ENCODE measurements at places on chromosomes 1 and 21. TPM values are rescaled to one million over a fixed set of nuclear protein-coding genes. Genes with fewer than 3 reads are reported as not detected.

- DNase-seq, result no peak
Measured at GRCh38 chr1:51285055-51285454, 45.3 kb downstream of the TTC39A start.

DNA sequence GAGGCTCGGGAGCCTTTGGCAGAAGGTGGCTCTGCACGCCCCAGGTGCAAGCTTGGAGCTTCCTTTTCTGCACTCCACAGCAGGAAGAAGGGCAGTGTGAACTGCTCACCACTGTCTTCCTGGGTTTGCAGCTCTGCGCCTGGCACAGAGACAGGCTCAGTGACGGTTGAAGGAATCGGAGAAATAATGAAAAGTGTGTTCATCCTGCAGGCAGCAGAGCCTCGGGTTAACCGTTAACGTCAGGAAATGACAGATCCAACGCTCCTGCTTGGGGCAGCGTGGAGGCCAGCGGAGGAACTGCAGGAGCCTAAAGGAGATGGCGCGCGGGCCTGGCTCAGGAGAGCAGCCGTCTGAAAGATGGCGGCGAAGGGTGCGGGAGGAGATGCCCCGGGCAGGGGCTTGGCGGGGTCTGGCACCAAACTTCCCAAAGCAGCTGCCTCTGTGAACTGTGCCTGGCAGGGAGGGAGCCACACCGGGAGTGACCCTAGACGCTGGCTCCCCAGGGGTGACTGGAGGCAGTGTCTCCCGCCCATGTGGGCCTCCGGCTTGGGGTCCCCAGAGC is 10.9 kb upstream of the SAMD11 start:
- DNase-seq, result no peak

DNA sequence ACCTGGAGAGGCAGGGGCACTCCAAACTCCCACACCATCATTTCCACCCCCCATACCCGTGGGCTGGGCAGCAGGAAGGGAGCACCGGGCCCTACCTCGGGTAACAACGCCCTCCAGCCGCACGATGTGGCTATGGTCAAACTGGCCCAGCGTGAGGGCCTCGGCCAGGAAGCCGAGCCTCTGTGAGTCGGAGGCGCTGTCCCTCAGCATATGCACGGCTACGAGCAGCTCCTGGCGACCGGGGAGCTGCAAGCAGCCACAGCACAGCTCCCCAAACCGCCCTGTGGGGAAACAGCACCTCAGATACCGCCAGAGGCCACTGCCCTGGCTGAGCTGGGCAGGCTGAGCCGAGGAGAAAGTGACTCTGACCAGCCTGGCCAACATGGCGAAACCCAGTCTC is 29.2 kb downstream of the CDCA8 start:
- no peak for DNase-seq

DNA sequence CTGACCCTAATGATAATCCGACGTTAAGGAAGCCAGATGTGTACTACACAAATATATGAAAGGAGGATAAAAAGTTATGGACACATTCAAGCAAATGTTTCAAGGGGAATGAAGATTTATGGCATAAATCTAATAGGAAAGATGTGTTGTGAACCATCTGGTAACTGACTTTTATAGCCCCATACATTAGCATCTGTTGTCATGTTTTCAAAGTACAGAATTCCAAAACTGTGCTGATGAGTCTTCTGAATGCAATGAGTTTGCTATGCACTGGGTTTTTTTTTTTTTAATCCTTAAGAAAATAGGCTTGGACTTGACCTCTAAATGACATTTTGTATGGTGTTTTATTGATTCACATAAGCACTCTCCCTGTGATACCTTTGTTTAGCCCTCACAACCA is 158.5 kb upstream of the ESRRG start:
- no peak for DNase-seq

DNA sequence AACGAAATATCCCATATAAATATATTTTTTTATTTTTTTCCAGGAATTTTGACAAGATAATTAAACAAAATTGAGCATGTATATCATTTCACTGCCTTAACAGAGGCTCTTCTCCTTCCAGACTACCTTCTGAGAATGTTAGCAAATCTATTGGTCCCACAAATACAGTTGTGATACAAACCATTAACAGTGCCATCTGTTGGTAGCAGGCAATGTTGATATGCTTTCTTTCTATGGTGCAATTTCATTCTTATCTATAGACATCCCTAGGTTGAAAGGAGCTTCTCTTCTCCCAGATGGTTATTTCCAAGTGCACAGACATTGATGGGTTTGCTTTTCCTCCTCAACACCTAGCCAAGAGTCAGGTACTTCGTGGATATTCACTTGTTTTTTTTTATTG is 303.6 kb downstream of the USH2A start:
- DNase-seq, result no peak

DNA sequence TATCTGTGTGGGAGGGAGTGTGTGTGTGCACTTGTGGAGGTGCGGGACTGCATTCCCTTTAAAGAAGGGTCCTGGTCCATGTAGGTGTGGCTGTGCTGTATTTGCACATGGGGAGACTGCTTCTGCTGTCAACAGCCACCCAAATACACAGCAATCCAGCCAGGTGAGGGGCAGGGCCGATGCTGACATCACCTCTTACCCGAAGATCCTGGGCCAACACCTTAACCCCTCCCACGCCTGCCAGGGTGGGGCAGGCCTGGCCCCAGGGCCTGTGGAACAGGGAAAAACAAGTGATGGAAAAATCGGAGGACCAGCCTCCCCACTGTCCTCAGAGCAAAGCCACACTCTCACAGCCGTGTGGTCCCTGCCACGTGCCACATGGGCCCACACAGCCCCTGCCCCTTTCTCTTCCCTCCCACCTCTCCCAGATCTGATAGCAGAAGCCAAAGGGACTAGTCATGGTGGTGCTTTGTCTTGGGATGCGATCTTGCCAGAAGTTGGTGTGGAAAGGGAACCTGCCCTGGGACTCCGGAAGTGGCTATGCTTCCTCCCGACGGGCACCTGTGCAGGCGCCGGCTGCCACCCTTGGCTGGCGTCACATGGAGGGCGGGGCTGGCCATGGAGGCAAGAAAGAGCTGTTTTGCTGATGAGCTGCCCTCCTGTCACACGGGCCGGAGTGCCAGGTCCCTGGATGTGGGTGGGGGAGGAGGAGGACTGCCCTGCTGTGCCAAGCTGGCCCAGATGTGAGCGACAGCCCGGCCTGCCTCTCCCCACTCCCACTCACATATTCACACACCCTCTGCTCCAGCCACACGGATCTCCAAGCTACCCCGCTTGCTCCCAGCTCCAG is 7.8 kb upstream of the CASZ1 start:
- no peak for DNase-seq

DNA sequence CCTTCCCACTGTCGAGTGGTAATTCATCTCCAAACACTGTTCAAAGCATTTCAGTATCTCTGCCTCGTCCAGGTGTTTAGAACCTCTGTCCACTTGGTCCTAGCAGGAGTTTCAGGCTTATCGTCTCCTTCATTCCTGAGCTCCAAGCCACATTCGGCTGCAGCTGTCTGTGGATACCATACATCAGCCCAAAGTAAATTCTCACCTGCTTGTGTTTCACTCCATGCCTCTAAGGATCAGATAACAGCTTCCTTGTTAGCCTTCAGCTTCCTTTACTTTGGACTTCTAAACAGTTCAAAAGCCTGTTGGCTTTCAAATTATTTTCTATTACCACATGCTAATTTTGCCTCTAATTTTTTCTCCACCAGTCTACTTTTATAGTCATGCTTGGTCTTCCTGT is 219.0 kb upstream of the L1TD1 start:
- DNase-seq, result no peak

DNA sequence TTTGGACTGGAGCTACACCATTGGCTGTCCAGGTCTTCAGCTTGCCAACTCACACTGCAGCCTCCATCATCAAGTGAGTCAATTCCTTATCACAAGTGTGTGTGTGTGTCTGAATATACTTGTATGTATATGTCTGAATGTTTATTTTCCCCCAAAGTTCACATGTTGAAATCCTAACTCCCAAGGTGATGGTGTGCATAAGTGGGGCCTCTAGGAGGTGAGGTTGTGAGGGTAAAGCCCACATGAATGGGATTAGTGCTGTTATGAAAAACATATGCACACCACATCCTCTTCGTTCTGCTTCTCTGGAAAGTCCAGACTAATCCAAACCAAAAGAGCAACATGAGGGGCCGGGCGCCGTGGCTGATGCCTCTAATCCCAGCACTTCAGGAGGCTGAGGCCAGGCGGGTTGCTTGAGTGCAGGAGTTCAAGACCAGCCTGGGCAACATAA is 48.7 kb upstream of the LBR start:
- no peak for DNase-seq

DNA sequence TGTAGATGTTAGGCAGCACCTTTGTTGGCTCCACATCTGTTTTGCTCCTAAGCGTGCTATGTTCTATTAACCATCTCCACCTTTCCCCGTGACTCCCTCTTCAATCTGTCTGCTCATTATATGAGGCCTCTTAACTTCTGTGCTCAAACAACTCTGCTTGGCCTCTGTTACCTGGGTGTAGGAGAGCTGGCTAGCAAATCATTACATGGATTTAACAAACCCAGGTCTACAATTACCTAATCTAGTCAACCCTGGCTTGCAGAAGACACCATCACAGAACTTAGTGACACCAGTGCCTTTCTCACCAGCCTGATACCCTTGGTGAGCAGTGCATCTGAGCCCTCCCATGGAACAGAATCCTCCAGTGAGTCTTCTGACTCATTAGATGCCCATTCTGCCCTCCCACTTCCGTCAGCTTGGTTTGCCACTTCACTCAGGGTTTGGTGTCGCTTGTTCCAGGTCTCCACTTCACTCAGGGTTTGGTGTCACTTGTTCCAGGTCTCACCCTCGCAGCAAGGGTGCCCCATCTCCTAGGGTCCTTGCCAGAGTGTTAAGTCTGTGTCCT is 92.0 kb upstream of the KIF26B start:
- DNase-seq, result no peak

GRCh38 chr1:47317841-47318240 is 3.9 kb upstream of the STIL start:
- DNase-seq, result no peak

DNA sequence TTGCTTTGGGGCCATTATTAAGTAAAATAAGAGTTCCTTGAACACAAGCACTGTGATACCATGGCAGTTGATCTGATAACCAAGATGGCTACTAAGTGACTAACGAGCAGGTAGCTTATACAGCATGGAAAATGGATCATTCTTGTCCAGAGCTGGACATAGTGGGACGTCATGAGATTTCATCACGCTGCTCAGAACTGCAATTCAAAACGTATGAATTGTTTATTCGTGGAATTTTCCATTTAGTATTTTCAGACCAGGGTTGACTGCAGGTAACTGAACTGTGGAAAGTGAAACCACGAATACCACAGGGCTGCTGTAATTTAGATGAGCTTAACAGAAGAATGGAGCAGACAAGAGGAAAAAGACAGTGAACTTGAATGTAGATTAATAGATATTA is 38.9 kb downstream of the CCDC18 start:
- DNase-seq, result no peak

GRCh38 chr1:43559714-43560113 is 29.0 kb downstream of the PTPRF start:
- no peak for DNase-seq

DNA sequence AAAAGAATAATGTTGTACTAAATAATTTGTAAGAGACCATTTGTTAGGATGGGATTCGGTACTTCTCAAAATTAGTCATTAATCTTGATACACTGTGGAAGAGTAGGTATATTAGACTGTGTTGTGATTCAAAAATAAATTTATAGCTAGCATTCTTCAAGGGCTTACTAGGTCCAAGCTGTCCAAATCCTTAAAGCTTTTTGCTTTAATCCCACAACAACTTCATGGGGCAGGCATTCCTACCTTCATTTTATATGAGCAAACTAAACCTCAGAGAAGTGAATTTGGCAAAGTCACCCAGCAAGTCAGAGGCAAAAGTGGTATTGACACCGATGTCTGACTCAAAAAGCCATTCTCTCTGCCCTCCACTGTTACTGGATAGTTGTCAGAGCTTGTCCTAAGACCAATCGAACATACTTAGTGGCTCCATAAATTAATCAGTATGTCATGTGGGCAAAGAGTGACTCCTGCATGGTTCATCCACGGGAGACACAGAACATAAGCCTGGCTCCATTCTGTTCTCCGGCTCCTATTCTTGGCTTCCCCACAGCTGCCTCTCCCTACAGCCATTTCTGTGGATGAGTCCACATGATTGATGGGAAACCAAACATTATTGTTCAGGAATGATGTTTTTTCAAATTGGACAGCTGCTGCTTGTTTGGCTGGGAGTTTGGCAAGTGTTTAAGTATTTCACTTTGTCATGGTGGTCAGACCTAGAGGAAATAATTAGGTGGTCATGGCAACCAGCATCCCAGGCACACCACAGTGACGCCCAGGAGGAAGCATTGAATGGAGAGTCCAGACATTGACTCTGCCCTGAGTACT is 133.4 kb upstream of the FGGY start:
- DNase-seq, result no peak

DNA sequence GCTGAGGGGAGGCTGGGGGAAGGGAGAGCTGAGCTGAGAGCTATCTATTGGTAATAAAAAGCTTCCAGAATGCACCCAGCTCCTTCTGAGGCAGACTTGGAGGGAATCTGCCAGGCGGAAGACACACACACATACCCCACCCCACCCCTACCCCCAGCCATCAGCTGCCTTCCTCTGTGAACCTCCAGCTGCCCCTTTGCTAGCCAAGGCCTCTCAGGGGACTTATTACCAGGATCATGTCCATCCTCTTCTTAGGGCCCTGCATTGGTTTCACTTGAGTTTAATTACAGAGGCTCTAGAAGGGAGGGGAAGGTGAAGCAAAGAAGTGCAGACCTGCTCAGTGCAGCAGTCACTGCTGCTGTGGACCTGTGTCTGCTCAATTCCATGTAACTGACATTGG is 156.4 kb downstream of the OMA1 start:
- DNase-seq, result no peak

DNA sequence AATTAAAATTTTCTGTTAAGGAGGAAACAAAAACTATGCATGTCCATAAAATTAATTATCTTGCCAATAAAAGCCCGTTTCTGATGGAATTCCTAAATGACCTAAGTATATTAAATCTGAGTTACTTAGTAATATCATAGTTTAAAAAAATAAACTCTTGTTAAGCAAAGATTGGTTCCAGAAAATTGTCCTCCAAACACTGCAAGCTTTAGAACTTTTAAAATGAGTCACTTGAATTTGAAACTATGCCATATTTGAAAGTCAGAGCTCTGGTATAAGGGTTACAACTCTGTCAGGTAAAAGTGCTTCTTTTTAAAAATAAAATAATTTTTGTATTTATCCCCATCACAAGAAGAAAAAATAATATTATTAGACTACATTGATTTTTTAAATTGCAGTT is 409.5 kb downstream of the PLPP3 start:
- DNase-seq, result no peak

The DNAI4 gene
- 13.3 TPM for polyA plus RNA-seq

The SAMD13 gene
- 11.3 TPM for polyA plus RNA-seq

The PRDM16 gene
- 16.0 TPM for polyA plus RNA-seq

The BRINP2 gene
- polyA plus RNA-seq, result 0.84 TPM

The GNAT2 gene
- polyA plus RNA-seq, result 0.11 TPM

The VWA1 gene
- polyA plus RNA-seq, result 39.8 TPM

Data from right lung (tissue), 10 donors.